CD4-positive, alpha-beta T cell treated with Interleukin-21 for 1 hour (primary cell): ENCODE measurements at places on chromosomes 5 and 9.

DNA sequence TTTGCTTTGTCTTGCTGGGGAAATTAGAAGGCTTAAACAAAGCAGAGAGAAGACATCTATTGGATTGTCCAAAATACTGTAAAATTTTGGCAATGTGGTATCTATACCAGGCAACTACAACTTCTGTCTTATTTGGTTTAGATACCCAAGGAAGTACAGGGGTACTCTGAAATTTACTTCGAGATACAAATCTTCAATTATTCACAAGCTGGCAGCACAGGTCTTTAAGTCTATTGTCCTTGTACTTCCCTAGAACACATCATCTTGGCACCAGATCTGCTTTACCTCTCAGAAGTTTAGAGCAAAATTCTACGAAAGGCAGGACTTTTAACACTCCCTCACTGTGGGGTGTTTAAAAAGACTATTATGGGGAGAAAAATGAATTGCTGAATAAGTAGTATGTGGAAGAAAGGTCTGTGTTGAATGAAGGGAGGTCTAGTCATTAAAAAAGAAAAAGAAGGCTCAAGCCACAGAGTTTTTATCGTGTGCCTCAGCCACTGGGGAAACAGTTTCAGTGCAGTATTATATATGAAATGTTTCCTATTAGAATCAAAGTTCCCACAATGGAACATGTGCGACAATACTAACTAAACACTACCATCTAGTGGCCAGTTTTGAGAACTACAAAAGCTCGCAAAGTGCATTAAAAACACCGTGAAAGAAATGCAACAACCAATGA lies 93.7 kb downstream of the PDE4D start:
- DNase-seq = peak; percentile 59

- DNase-seq = no peak
Observed at GRCh38 chr5:652773-653350, 40.3 kb downstream of the TPPP start.

- no peak for DNase-seq
Observed at GRCh38 chr5:135174315-135175096, 140.5 kb upstream of the PITX1 start.

GRCh38 chr9:1759009-1759408 lies 256.1 kb upstream of the SMARCA2 start:
- no peak for DNase-seq

DNA sequence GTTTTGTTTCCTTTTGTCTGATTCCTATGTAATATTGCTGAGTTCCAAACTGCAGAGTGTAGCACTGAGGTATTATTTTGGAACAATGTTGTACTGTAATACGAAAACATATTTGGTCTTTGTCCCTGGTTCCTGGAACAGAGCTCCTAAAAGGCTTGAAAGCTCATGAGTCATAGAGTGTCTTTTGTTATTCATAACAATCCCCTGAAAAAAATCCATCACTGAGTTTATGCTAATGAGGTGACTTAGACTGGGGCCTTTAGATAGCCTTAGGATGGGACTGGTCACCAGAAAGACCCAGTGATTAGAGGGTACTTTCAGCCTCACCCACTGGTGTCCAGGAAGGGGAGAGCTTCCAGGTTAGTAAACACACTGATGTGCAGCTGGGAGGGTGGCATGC lies 132.7 kb upstream of the POU5F2 start:
- DNase-seq = no peak

GRCh38 chr9:4923141-4923540 lies 61.9 kb upstream of the JAK2 start:
- DNase-seq = no peak

DNA sequence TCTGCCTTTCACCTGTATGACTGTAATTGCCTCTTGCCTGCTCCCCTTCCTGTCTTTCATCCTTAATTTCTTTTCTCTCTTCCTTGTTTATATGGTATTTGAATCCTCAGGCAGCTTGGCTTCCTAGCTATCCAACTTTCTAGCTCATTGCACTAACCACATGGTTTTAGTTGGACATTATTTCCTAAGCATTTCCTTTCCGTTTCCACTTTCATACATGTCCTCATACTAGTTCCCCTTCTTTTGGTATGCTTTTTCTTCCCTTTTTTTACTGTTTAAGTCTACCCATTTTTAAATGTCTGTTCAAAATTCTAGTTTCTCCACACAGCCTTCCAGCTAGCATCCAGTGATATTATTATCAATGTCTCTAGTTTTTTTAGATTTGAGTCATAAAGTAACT lies 6.6 kb downstream of the CWC27 start:
- DNase-seq = no peak

GRCh38 chr9:2242831-2243330 lies 227.7 kb downstream of the SMARCA2 start:
- DNase-seq = no peak

- DNase-seq = no peak
Observed at GRCh38 chr9:19470567-19470966, 61.8 kb downstream of the ACER2 start.

DNA sequence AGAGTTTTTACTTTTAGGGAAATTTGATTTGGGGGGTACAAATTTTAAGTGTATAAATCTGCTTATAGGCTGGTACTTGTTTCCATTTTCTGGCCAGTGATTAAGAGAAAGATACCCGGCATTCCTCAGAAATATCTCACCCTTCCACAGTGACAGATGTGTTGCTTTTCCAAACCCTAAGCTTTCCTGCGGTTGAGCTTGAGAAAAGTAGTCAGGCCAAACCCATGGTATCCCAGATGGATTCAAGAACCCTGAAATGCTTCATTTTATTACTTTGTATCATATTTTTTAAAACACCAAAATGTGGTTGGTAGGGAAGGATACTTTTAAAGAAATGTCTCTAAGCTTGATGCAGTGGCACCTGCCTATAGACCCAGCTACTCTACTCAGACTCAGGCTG lies 23.5 kb downstream of the SPTAN1 start:
- no peak for DNase-seq

DNA sequence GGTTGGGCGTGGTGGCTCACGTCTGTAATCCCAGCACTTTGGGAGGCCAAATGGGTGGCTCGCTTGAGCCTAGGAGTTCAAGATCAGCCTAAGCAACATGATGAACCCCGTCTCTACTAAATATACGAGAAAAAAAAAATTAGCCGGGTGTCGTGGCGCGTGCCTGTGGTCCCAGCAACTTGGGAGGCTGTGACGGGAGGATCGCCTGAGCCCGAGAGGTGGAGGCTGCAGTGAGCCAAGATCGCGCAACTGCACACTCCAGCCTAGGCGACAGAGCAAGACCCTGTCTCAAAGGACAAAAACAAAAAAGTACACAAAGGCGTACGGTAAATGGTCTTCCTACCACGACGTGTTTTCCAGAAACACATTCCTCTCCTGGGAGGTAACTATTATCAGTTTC lies 538 bp upstream of the BDP1 start:
- no peak for DNase-seq

- DNase-seq = no peak
Observed at GRCh38 chr5:127311349-127311748, 20.8 kb downstream of the MEGF10 start.
